ENCODE measurements at places on chromosomes 12 and 14.

DNA sequence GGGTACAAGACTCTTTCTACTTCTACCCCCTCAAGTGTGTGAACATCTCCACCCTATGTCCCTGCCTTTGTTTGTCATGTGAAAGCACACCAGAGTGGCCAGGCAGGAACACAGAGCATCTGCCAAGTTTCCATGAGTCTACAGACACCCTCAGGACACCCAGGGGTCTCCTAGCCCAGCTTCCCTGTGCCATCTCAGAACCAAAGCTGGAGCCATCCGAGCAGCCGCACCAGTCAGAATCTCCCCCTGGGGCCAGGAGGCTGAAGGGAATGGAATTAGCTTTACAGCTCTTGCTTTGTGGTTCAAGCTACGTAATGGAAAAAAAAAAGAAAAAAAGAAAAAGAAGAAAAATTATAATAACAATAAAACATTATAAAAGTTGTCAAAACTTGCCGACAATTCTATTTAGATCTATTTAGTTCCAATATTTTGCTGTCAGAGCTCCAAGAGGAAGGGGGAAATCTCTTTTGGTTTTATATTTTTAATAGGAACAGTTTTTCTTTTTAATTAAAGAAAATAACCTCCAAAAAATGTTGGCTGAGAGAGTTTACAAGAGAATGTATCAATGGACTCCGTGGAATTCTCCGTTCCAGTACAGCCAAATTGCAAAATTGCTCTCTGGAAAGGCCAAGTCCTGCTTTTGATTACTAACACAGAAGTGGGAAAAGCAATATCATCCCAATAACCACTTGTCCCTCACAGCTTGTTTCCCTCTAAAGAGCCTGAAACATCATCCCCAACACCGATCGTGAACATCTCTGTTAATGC is 37.1 kb downstream of the TBX5 start:
- no peak for DNase-seq

GRCh38 chr12:47772094-47772660 is 861 bp upstream of the SLC48A1 start:
- DNase-seq = no peak

GRCh38 chr14:89232265-89233070 is 184.6 kb downstream of the FOXN3 start:
- DNase-seq = no peak

DNA sequence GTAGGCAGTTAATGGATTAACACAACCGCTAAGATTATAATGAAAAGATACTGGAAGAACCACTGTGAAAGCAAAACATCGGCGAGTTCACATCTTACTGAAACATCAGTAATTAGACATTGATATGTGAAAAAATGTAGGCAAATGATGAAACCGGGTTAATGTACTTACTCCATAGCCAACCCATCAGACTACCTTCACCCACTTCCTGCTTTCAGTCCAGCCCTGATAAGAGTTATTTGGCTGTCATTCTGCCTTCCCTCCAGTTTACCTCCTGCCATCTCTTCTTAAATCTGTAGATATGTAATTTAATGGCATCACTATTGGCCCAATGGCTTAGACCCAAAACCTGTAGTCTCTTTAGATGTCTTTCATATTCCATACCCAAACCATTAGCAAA is 46.0 kb upstream of the LGR5 start:
- DNase-seq = no peak

DNA sequence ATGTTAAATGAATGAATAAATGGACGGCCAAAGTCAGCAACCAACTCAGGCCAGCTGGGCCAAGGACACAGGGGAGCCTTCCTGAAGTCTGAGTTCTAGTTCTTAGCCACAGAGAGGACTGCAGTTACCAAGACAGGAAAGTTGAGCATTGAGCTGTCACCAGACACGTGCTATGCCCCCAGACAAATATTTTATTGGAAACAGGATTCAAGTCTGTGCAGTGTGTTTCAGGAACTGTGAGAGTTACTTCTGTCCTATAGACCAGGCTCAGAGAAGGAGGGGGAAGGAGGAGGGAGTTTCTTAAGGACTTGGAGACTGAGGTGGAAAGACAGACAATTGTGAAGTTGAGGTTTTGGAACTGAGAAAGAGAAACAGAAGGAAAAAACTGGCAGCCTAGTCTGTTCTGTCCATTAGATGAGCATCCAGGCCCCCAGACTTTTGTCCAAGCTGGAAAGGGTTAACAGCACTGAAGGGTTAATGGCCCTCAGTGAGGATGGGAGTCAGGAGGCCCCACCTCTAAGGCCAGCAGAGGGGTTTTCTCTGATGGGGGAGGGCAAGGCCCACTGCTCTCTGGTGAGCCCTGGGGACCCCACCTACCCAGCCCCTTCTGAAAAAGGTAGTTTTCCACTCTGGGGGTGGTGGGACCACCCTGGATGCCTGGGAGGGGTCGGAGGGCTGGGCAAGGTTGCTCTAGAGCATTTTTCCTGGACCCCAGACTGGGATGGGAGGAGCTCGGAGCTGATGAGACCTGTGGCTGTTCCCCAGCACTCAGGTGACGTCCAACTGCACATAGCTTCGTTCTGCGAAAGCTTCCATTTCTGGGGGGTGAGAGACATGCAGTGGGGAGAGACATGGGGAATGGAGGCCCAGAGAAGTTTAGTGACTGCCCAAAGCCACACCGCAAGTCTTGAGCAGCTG is 6.9 kb upstream of the CMKLR1 start:
- no peak for DNase-seq
